Spinal cord (tissue), 10 donors: ENCODE measurements at places on chromosomes 2 and 18.

DNA sequence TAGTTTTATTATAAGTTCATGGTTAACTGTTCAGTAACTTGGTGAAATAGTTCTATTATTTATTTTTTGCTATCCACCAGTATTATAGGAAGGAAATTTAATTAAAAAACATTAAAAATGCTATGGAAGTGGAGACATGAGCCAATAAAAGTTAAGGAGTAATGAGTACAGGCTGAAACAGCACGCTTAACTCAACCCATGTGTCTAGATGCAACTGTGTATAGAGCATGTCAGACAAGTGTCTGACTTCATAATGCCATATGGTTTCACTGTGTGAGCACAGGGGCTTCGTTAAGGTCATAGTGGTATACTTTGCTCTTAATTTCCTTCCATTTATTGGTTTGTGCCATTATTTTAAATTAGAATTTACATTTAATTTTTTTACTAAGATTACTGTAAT lies 566.8 kb upstream of the NRP2 start:
- no peak for DNase-seq

DNA sequence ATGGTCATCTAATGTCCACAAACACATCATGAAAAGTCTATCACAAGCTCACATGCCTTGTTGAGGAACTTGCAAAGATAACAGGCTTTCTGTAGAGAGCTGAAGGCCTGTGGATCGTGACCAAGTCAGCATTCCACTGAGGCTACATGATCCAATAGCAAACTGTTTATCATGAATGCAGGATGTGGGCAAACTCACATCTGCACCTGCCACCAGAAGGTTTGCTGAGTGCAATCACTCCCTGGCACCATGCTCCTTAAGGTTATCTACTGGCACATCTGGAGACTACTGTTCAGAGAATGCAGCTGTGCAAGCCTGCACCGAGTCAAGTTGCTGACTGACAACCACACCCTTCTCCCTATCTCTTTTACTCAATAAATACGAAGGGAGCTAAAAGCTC lies 67.3 kb upstream of the ACAA2 start:
- DNase-seq: no peak

- no peak for DNase-seq
These were observed 15.9 kb upstream of the RPL31 start for GRCh38 chr2:100986157-100986556.

- DNase-seq: no peak
These were observed 223.7 kb downstream of the ACKR3 start for GRCh38 chr2:236793023-236794011.

GRCh38 chr2:39666491-39667101 lies 879 bp downstream of the TMEM178A start:
- DNase-seq: peak; percentile 55

DNA sequence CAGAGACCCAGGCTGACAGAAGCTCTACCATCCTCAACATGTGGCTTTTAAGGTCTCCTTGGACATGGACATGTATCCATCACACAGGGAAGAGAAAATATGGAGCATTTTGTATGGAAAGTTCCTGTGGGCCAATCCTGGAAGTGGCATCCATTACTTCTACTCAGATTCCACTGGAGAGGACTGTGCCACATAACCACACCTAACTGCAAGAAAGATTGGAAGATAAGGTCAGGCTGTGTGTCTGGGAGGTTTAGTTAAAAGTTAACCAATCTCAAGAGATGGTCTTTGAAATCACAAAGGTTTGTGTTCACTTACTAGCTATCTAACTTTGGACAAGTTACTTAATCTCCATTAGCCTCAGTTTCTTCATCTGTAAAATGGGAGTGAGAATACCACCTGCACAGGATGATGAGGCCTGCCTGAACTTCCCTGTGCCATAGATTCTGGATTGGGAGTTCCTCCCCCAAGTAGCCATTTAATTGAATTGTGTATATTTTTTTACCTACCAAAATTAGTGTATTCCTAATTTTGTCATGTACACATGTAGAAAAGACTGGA lies 3.9 kb upstream of the ABCB11 start:
- DNase-seq: no peak

DNA sequence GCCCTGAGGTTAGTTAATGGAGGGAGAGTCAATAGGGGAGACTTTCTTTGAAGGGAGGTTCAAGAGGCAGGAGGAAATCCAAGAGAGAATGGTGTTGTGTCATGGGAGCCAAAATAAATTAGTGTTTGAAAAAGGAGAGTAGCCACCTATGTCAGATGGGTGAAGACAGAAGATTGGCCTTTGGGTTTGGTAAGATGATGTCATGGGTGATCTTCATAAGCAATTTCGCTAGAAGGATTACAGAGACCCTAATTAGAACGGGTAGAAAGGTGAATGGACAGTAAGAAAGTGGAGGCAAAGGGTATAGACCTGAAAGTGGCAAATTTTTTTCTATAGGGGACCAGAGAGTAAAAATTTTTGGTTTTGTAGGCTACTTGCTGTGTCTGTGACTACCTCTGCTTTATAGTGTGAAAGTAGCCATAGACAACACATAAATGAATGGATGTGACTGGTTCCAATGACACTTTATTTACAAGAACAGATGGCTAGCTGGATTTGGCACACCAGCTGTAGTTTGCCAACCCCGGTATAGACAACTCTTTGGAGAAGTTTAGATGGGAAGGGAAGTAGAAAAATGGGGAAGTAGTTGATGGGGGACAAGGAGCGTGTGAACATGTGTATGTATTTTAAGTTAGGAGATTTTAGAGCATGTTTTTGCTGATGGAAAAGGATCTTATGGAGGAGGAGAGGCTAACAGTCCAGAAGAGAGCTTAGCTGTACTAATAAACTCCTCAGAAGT lies 9.3 kb downstream of the STAMBP start:
- no peak for DNase-seq

DNA sequence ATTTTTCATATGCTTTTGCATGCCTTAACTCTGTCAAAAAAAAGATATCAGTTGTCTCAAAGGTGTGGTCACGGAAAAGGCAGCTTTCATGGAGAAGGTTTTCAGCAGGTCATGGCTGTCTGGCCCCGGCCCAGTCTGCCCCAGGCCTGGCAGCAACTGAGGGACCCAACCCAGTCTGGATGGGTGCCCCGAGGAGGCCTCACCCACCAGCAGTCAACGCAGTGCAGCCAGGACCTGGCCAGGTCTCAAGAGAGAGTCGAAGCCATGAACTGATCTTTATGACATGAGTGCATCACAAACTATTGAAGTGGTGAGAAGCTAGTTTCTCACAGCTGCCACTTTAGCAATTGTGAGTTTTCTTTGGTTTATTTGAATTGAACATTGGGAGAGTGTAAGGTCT lies 7.9 kb downstream of the TUBB6 start:
- DNase-seq: no peak

DNA sequence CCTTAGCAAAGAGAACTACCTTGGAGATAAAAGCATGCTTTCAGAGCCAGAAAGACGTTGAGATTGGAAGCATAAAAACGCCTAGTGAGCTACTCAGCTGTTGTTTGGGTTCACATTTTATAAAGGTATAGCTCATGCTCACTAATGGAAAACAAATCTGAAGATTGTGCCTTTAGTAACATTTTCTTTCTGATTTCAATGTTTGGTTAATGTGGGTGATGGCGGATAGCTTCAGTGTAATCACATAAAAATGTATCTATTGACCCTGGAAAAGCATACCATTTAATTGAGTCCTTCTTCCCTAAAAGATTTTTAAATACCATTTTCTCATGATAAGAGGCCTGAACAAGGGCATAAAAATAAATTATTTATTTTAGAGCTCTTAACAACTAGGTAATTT lies 73.4 kb downstream of the DTNA start:
- DNase-seq: no peak

DNA sequence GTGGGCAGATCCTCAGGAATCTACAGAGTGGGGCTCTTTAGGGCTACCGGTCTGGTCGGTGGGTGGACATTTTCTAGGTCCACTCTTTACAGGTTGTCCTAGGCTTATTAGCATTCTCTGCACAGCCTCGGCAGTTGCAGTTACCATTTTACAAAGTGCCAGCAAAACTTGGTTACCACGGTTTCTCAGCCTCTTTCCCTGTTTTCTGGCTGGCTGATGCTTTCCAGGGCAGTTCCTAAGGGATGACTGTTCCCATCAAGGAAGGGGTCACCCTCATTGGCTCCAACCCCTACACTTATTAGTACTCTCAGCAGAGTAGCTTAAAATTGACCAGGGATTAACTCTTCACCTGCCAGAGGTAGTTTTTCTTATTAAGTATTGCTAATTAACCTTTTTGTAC lies 2.0 kb upstream of the AQP4 start:
- DNase-seq: peak; percentile 67
